ENCODE measurements at places on chromosomes 2 and 18. TPM values are rescaled to one million over a fixed set of nuclear protein-coding genes. Genes with fewer than 3 reads are reported as not detected.

GRCh38 chr2:15758848-15759247, 167.2 kb downstream of the DDX1 start:
- no peak for DNase-seq
- H3K4me3 ChIP-seq: no peak overlapping the region
- H3K27ac ChIP-seq: no peak overlapping the region
- no peaks in the 10 kb centered on the region for H3K4me1 ChIP-seq

DNA sequence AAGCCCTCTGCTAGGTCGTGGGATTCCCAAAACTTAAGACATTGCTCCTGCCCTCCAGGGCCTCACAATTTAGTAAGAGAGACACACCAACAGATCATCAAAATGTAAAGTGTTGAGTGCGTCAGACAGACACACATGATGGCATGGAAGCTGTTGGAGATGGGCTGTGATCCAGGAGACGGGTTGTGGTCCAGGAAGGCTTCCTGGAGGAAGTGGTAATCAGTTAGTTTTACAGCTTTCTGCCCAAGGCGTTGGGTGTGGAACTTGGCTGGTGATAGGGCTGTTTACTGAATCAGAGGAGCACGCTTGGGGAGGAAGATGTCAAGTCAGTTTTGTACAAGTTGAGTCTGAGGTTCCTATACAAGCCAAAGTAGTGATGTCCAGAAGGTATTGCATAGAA, 24.0 kb upstream of the GLI2 start:
- DNase-seq: no peak
- H3K27me3 ChIP-seq: no peaks in the 10 kb centered on the region
- H3K4me3 ChIP-seq: no peak overlapping the region
- no peaks in the 10 kb centered on the region for H3K36me3 ChIP-seq
- H3K4me1 ChIP-seq: no peaks in the 10 kb centered on the region

DNA sequence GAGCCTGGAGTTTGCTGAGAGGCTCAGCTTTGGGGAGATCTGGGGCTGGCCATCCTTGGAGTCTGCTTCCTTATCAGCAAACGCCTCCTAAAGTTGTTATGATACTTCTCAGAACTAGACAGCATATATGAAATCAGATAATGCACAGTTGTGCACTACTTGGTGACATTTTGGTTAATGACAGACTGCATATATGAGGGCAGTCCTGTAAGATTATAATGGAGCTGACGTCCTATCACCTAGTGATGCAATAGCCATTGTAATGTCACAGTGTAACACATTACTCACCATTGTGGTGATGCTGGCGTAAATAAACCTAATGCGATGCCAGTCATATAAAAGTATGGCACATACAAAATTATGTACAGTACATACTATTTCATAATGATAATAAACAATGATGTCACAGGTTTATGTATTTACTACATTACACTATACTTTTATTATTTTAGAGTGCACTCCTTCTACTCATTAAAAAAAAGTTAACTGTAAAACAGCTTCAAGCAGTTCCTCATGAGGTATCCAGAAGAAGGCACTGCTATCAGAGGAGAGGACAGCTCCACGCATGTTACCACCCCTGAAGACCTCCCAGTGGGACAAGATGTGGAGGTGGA, 298.1 kb upstream of the REV1 start:
- H3K4me1 ChIP-seq: no peaks in the 10 kb centered on the region
- H3K27ac ChIP-seq: no peak overlapping the region
- H3K27me3 ChIP-seq: no peaks in the 10 kb centered on the region
- no peak for DNase-seq

DNA sequence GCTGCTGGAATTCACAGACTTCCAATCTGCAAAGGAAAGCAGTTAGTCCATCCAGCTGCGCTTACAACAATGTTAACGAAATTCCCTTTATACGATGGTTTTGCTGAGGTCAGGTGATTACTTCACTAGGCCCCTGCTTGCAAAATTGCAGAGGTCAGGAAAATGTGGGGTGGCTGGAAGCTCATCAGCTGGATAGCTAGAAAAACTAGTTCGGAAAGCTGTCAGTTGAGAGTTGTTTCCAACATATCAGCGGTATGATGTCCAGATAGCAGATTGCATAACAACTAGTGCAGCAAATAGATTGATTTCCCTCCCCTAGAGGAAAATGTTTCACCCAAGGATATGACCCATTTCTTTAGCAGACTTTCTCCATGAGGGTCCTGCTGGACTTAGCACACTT, 2021.1 kb upstream of the CELF4 start:
- no peak overlapping the region for H3K4me3 ChIP-seq
- DNase-seq: no peak
- no peak overlapping the region for H3K27ac ChIP-seq
- H3K36me3 ChIP-seq: no peaks in the 10 kb centered on the region
- no peaks in the 10 kb centered on the region for H3K4me1 ChIP-seq

- no peaks in the 10 kb centered on the region for H3K4me1 ChIP-seq
- no peak overlapping the region for H3K4me3 ChIP-seq
- no peaks in the 10 kb centered on the region for H3K27me3 ChIP-seq
- H3K36me3 ChIP-seq: no peaks in the 10 kb centered on the region
- no peak for DNase-seq
- H3K27ac ChIP-seq: no peak overlapping the region
Measured at GRCh38 chr2:42744545-42745082, 19.3 kb downstream of the OXER1 start.

DNA sequence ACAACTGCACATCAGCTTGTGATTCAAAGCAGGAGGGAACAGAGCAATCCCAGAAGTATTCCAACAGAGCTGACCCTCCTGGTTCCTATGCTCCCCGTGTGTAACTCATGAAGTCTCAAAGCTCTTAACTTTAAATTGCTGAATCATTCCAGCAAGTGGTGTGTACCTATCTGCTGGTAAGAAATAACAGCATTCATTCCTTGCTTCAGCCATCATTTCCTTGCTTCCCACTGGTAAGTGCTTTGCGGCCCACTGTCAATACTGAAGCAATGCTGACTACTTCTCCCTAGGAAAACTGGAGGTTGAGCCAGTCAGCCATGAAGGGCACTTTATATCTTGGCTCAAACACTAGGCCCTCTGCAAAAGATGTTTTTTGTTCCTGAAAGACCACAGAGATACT, 222.4 kb downstream of the EXOC6B start:
- no peaks in the 10 kb centered on the region for H3K4me1 ChIP-seq
- H3K36me3 ChIP-seq: no peaks in the 10 kb centered on the region
- H3K27ac ChIP-seq: no peak overlapping the region
- no peak for DNase-seq
- H3K27me3 ChIP-seq: no peaks in the 10 kb centered on the region
- no peak overlapping the region for H3K4me3 ChIP-seq

DNA sequence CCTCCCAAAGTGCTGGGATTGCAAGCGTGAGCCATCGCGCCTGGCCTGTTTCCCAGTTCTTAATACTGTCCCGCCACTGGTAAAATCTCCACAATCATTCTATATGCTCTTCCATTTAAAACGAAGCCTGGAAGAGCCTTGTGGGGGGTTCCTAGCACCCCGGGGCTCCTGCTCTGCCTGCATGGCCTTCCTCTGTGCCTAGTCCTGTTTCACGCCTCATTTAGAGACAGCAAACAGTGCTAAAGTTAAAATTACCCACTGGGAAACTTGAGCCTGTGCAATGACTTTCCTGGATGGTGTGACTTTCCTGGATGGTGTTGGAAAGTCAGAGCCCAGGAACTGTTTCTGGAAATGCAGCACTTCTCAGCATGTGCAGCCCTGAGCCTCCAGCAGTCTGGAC, 55.0 kb downstream of the INPP5D start:
- no peaks in the 10 kb centered on the region for H3K27me3 ChIP-seq
- no peaks in the 10 kb centered on the region for H3K36me3 ChIP-seq
- H3K27ac ChIP-seq: no peak overlapping the region
- H3K4me3 ChIP-seq: no peak overlapping the region
- no peaks in the 10 kb centered on the region for H3K4me1 ChIP-seq

GRCh38 chr2:10028407-10028987, 14.9 kb upstream of the KLF11 start:
- no peak for DNase-seq
- H3K4me3 ChIP-seq: no peak overlapping the region
- no peaks in the 10 kb centered on the region for H3K27me3 ChIP-seq
- H3K36me3 ChIP-seq: no peaks in the 10 kb centered on the region
- H3K4me1 ChIP-seq: no peaks in the 10 kb centered on the region

DNA sequence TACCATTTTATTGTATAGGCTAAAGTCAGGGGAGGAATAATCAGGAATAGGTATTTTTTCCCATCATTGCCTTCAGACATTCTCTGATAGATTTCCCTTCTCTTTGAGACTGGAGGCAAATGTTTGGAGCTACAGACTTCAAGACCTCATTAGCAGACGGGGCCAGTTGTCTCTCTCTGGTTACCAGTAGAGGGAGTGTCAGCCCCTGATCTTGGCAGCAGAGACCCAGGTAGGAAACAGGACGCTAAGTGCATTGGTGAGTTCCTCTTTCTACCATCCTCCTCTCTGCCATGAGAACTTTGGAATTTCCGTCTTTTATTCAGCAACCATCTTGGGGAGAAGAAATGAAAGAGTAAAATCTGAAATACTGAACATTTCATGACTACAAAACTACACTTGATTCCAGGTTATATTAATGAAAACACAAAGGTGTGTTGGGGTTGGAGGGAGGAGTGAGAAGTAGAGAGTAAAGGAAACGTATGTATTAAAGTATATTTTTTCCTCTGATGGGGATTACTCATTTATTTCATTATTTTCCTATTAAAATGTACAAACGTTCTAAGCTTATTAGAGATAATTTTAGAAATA, 186.2 kb upstream of the GCFC2 start:
- H3K27me3 ChIP-seq: no peaks in the 10 kb centered on the region
- H3K4me3 ChIP-seq: no peak overlapping the region
- no peak overlapping the region for H3K27ac ChIP-seq
- H3K4me1 ChIP-seq: no peaks in the 10 kb centered on the region

- no peaks in the 10 kb centered on the region for H3K27me3 ChIP-seq
- H3K27ac ChIP-seq: no peak overlapping the region
- no peaks in the 10 kb centered on the region for H3K36me3 ChIP-seq
- H3K4me3 ChIP-seq: no peak overlapping the region
- no peak for DNase-seq
- no peaks in the 10 kb centered on the region for H3K4me1 ChIP-seq
Measured at GRCh38 chr2:128803222-128803621, 484.6 kb upstream of the HS6ST1 start.

- DNase-seq: no peak
- no peaks in the 10 kb centered on the region for H3K27me3 ChIP-seq
- no peak overlapping the region for H3K4me3 ChIP-seq
- H3K4me1 ChIP-seq: no peaks in the 10 kb centered on the region
- no peak overlapping the region for H3K27ac ChIP-seq
Measured at GRCh38 chr2:146837857-146838256, 1007.0 kb upstream of the ACVR2A start.

GRCh38 chr18:56574861-56575260, 63.5 kb downstream of the TXNL1 start:
- H3K27me3 ChIP-seq: no peaks in the 10 kb centered on the region
- no peaks in the 10 kb centered on the region for H3K36me3 ChIP-seq
- peaks cover 5% of the 10 kb centered on the region for H3K4me1 ChIP-seq
- no peak for DNase-seq

DNA sequence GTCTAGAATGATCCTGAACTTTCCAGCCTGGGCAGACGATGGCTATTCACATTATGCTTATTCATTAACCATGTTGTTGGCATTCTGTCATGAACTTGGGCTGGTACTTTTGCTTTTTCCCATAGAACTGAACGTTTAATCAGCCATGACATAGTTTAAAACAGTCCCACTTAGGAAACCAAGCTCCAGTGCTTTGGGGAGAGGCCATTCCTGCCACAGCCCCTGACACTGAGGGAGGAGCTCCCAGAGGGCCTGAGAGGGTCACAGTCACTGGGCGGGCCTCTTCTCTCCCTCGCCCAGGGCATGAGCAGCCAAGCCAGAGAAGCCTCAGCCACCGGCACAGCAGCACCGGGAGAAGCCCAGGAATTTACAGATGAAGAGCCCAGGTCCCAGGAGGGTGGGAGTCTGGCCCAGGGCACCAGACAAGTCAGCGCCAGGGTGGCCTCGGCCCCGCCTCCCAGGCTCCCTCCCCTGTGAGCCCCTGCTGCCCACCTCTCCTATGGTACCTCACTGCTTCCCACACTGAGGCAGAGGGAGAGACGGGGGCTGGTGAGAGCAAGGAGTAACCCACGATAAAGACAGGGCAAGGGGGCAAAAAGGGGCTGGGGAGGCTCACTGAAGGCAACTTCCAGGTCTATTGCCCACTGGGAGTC, 33.6 kb downstream of the MAL start:
- no peaks in the 10 kb centered on the region for H3K4me1 ChIP-seq
- no peak for DNase-seq

DNA sequence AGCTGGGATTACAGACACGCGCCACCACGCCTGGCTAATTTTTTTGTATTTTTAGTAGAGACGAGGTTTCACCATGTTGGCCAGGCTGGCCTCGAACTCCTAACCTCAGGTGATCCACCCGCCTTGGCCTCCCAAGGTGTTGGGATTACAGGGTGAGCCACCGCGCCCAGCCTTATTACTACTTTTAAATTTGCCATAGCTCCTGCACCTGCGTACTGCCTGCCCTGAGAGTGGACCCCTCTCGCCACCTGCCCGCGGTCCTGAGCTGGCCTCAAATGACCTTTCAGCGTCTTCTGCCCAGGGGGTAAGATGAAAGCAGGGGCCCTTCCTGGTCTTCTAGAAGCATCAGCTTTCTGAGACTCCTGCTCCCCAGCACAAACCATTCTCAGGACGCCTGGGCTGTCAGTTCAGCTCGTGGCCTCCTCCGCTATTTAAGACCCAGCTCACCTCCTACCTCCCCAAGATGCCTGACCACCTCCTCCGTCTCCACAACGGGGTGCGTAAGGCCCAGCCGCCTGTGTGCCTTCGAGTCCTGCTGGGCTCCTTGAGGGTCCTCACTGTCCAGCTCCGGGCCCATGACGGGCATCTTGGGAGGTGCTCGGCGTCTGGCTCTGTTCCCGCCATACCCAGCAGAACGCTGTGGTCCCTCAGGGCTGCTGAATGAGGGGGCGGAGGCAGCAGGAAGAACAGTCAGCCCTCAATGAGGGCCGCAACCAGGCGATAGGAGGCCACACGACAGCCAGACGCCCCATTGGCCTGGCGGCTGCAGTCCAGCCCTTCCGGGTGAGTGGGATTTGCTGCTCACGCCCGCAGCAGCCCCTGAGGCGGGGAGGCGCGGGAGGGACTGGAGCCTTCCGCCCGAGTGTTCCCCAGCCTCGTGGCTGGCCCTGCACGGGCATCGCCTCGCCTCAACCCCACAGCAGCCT, 266.6 kb downstream of the TFCP2L1 start:
- no peaks in the 10 kb centered on the region for H3K27me3 ChIP-seq
- no peaks in the 10 kb centered on the region for H3K4me1 ChIP-seq
- no peak for DNase-seq
- H3K4me3 ChIP-seq: peak overlapping the region; percentile 54
- no peak overlapping the region for H3K27ac ChIP-seq

The REG3A gene
- total RNA-seq: 2.8 TPM

The DCTN1 gene
- total RNA-seq: 123 TPM

The GNLY gene
- total RNA-seq: 8.5 TPM

The MEIS1 gene
- total RNA-seq: 29.4 TPM

The RDH14 gene
- 25.7 TPM for total RNA-seq

The CNDP1 gene
- not detected for total RNA-seq

The POLR1A gene
- 38.2 TPM for total RNA-seq

The ERICH2 gene
- total RNA-seq: not detected

The HRH4 gene
- total RNA-seq: 2.5 TPM

The AMMECR1L gene
- 18.6 TPM for total RNA-seq

The FOXD4L1 gene
- not detected for total RNA-seq
